ENCODE measurements at places on chromosomes 11 and 22.

DNA sequence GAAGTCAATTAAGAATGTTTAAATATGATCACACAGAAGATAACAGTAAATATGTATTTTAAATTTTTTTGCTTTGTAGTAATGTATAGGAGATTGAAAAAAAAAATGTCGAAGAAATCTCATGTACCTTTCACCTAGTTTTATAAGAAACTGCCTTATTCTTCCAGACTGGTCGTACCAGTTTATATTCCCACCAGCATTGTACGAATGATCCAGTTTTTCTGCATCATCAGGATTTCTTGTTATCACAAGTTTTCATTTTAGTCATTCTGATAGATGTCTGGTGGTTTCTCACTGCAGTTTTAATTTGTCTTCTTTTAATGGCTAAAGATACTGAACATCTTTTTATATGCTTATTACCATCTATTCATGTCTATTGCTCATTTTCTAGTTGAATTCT is 101.8 kb upstream of the CTSC start:
- DNase-seq: no peak

GRCh38 chr22:46052331-46052771 is 75.4 kb upstream of the WNT7B start:
- no peak for DNase-seq

DNA sequence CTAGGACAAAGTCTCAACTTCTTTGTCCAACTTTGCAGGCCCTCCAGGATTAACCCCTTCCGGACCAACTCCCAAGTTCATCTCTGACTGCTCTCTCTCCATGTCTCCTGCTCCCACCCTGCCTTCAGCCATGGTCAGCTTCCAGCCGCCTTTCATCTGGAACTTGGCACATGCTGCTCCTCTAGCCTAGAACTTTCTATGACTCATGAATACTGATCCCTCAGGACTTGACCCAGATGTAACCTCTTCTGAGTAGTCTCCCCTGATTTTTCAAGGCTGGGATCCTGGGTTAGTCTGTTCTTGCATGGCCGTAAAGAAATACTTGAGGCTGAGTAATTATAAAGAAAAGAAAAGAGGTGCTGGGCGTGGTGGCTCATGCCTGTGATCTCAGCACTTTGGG is 5.2 kb upstream of the SLC15A3 start:
- DNase-seq: peak; percentile 74

- DNase-seq: no peak
Measured at GRCh38 chr11:616320-617198, 809 bp upstream of the IRF7 start.

DNA sequence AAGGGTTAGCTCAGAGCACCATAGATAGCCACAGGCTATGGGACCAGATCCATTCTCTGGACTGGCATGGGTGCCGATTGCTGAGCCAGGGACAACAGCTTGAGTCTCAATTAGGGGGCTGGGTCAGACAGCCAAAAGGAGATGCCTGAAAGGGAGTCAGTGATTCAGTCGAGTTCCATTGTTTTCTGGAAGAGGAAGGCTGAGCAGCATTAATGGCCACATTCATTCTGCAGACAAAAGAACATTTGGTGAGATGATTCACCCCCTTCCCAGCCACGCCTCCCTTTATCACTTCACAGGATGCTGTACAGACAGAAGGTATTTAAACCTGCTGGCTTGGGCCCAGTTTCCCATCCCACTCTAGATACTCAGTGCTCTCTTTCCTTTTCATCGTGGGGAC is 131.9 kb downstream of the ADAMTS15 start:
- peak; percentile 97 for DNase-seq

GRCh38 chr11:63832336-63832735 is 6.6 kb upstream of the MARK2 start:
- no peak for DNase-seq

- DNase-seq: no peak
Measured at GRCh38 chr22:25736378-25737011, 5.5 kb upstream of the MYO18B start.

DNA sequence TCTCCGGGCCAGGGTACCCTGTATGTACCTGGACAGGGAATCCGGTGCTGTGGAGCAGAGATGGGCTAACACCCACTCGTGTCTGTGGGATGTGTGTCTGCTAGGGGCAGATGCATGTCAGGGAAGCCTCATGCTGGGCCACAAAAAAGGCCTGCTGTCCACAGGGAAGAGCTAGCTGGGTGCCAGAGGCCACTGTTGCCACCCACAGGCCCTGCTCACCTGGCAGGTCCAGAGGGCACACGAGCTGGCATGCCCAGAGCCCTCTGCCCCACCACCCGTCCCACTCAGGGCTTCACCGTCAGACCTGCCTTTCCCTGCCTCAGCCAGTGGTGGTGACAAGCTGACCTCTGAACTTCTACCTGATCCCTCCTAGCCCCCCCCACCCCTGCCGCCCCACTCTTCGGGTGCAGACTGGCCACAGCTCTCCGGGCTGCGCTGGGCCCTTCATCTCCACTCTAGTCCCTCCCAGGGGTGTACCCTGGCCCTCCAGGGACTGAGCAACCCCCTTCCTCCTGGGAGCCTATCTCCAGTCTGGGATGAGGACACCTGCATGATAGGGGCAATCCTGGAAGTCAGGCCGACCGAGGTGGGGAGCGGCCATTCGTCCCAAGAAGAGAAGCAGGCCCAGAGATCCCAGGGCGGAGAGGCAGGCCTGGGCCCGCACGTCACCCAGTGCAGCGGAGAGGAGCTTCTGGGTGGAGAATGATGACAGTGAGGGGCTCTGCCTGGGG is 1.4 kb downstream of the SLC25A22 start:
- no peak for DNase-seq

GRCh38 chr11:44740967-44741366 is 14.2 kb downstream of the TSPAN18 start:
- no peak for DNase-seq

DNA sequence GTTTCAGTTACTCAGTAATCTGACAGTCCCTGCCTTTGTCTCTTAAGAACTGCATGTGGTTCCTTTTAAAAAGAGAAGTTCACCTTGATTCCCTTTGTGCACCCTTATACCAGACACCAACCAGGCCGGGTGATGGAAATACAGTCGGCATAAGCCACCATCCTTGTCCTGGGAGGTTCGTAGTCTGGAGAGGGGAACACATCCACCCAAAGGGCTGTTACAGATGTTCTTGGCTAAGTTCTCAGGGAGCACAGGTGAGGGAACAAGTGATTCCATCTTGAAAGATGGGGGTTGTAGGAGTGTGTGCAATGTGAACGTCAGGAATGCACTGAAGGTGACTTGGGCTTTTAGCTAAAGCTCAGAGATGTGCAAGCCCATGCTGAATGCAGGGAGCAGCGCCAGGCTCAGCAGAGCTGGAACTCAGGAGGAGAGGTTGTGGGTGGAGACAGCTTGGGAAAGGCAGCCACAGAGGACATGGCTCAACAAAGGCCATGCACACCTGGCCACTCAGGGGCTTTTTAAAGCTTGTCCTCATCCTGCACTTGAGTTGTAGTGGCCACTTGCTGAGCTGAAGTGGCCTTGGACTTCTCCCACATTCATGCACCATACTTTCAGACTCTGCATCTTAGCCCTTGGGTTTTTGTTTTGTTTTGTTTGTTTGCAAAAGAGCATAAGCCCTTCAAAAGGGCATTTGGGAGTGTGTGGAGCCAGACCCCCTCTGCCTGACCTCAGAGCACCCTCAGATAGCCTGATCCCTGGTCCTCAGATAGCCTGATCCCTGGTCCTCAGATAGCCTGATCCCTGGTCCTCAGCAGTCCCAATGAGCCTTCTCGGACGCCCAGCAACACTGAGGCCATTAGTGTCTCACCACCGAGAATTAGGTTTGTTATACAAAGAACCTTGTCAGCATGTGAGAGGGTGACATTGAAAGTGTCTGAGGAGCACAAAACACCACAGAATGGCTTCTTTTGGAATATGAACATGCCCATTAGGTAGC is 12.7 kb upstream of the TMA7B start:
- DNase-seq: no peak

DNA sequence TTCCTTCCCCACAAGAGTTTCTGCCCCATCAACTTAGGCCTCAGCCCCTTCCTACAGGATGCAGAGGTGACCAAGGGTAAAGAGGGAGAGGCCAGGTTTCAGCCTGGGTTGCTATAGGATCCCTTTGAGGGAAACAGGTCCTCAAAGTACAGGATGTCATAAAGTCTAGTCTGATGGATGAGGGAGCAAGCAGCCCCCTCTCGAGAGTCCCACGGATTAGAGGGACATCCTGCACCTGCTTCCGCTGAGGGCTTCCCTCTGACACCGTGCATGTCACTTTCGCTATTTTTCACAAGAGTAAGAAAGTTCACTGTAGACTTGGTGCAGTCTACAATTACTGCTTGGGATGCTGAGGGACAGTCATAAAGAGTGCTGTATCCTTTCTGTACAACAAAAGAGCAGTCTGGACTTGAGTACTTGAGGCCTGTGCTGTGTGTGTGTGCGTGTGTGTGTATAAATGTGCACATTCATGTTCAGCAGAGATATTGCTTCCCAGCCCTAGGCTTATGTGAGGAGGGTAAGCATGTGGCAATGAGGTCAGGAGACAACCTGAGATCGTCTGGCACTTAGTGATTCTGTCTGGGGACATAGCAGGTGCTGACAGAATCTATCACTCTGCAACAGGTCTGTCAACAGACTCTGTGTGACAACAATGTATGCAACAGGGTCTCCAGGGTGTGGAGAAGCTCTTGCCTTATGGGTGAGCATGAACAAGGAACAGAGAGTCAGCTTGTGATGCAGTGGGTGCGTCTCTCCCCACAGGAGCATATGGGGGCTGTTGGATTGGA is 18.0 kb upstream of the CHST1 start:
- DNase-seq: no peak

DNA sequence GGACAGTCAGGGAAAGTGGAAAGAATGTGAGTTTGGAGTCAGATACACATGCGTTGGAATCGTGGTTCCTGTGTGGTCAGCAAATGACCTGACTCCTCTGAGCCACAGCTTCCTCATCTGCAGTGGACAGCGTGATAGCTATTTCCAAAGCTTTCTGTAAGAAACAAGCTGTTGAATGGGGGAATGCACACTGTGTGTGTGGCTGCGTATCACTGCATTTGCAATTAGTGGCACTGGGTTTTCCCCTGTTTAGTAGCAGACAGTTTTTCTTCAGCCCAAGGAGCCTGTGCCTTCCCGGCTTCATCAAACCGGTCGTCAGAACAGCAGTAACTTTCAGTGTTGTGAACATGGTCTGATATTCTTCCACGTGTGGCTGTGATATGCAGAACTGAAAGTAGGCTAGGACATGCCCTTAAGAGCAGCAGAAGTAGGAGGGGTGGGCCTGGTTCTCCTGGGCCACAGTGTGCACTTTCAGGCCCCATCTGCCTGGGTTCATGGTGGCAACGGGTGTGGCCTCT is 121.5 kb downstream of the RRAS2 start:
- DNase-seq: no peak

GRCh38 chr11:74468058-74468457 is 709 bp upstream of the KCNE3 start:
- no peak for DNase-seq

DNA sequence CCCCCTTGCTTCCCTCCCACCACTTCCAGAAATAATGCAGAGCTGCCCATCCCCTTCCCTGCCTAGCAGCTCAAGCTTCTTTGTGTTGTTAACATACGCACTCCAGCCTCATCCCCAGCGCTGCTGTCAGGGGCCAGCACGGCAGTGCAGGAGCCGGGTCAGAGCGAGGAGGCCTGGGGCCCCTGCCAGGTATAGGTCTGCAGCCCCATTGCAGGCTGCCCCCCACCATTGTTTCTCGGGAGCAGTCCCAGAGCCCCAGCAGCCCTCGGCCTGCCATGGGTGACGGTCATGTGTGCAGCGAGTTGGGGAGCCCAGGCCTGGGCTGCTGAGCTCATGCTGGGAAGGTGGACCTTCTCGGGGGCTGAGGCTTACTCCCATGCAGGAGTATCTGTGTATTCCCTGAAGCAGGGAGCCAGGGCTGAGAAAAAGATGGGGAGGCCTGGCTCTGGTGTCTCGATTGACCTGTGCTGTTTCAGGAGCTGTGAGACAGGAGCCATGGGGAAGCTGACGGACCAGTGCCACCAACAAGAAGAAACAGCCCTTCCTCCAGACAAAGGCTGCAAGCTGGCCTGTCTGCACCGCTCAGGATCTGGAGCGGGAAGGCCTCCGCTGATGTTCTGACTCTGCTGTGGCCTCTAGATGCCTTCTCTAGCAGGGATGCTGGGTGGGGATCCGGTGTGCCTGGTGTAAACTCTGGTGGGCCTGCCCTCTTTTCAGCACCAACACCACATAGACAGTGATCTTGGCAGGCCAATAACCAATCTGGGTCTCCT is 220.5 kb upstream of the B3GAT1 start:
- no peak for DNase-seq

DNA sequence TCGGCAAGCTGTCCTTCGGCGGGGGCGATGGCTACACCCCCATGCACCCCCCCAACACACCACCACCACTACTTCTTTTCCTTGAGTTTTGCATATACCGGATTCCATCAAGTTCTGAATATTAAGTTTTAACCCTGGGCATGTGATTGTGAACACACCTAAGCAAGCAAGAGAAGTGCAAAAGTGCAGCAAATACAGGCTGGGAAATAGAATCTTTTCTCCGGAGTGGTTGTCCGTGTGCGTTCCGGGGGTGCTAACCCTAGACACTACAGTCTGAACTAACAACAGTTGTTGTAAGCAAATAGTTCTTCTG is 574 bp downstream of the PRSS23 start:
- DNase-seq: no peak

DNA sequence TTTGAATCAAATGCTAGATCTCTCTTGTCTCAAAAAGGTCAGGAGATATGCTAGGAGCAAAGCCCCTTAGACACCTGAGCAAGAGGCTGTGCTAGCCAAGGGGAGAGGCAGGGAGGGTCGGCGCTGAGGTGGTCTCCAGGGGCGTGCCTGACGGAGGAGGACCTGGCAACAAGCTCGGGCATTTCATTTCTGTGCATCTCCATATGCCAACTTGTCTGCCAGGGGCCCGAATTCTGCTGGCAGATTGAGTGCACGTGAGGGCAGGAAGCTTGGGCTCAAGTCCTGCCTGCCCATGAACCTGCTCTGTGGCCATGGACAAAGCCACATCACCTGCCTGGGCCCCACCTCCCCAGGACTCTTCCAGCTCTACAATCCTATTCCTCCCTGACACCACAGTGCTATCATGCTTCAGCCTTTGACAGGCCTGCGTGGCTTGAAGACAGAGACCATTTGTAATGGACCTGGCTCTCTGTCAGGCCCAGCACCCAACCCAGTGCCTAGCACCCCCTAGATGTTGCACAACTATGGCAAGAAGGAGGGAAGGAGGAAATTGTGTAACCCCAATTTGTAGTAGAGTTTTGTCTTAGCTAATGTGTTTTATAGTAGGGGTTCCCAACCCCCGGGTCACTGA is 16.3 kb upstream of the VSIG10L2 start:
- DNase-seq: no peak

DNA sequence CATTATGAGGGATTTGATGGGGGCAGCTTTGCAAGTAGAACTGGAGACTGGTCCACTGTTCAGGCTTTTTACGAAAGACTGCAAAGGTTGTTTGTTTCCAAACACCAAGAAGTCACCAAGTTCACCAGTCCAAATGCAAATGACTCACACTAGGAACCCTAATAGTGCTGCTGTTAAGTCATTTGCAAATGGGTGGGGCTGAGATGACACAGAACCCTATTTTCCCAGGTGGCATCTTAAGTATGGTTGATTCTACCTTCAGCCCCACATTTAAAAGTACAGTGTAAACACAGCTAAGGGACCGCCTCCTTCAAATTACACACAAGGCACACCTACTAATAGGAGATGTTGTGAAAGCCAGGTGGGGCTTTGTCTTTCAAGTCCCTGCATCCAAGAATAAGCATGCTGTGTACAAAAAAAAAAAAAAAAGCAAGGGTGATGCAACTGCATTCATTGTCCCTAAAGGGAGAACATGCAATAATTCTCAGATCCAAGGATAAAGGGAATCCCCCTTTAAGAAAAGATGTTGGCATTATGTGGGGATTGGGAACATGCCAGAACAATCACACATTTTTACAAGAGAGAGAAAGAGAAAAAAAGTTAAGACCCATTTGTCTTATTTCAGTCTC is 27.3 kb downstream of the BDNF start:
- peak; percentile 41 for DNase-seq

All from fibroblast of the aortic adventitia (primary cell).